ENCODE measurements at places on chromosomes 4 and X. TPM values are rescaled to one million over a fixed set of nuclear protein-coding genes. Genes with fewer than 3 reads are reported as not detected.
A peak's percentile ranks its signal among the peaks of the same experiment; 100 is the strongest.

GRCh38 chrX:11887175-11887574, 129.1 kb downstream of the MSL3 start:
- DNase-seq: no peak

PDGFC gene
- 3.9 TPM for total RNA-seq

- no peak for DNase-seq
Observed at GRCh38 chrX:115521741-115522140, 39.2 kb upstream of the PLS3 start.

SYTL5 gene
- total RNA-seq: 5.4 TPM

DNA sequence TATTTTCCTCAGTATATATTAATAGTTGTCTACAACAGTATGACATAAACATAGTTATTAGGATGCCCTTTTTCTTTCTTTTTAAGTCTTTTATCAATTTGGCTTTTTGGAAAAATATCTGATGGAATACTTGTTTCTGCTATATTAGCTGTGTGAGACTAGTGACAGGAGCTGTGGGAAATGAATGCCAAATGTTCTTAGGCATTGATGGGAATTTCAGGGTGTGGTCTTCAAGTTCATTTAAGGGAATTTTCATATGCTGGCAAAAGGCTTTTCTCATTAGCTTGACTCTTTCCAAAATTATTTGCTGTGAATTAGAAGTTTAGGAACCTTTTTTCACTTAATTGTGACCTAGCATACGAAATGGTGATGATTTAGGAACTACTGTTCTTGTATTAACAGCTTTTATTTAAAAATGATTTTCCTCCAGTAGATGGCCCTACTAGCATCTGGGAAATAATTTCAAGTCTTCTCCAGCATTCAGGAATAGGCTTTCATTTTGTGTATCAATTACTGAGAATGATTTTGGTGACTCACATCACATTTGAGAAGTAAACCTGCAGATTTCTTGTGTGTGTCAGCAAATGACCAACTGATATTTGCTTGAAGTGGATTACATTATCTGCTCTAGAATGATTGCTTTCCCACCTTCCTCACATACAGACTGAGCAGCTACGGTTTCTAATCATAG, 70.9 kb downstream of the HTT start:
- DNase-seq: no peak

- no peak for DNase-seq
Observed at GRCh38 chr4:91471280-91471679, 832.5 kb upstream of the GRID2 start.

- DNase-seq: peak; percentile 38
Observed at GRCh38 chr4:15396157-15396800, 31.6 kb upstream of the C1QTNF7 start.

GRCh38 chr4:3676907-3677747, 89.1 kb upstream of the ADRA2C start:
- DNase-seq: no peak

ATP2B3 gene
- total RNA-seq: 0.24 TPM

DNA sequence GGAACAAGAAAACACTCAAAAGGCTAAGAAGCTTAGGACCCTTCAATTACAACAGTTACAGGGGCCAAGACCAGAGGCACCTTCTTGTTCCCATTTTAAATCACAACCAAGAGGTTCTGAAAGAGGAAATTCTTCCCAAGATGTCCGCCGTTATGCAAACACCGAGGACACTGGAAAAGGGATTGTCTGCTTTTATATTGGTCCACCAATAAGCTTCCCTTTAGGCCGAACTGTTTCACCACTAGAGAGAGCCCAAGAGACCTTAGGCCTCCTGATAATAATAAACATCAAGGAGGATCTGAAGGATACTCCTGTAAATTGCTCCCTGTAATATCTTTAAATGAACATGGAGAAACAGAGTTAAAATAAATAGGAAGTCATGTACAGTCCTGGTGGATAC, 92.6 kb upstream of the NLRP2B start:
- no peak for DNase-seq

- DNase-seq: no peak
Observed at GRCh38 chr4:69092980-69093568, 3.2 kb upstream of the UGT2B7 start.

GLA gene
- 33.9 TPM for total RNA-seq

BLTP1 gene
- 80.1 TPM for total RNA-seq

NRK gene
- 0.30 TPM for total RNA-seq

All from colonic mucosa (tissue), 4 donors.